ENCODE measurements at places on chromosomes 7 and 10.

GRCh38 chr7:106629516-106629915 lies 31.4 kb downstream of the CCDC71L start:
- DNase-seq: no peak

DNA sequence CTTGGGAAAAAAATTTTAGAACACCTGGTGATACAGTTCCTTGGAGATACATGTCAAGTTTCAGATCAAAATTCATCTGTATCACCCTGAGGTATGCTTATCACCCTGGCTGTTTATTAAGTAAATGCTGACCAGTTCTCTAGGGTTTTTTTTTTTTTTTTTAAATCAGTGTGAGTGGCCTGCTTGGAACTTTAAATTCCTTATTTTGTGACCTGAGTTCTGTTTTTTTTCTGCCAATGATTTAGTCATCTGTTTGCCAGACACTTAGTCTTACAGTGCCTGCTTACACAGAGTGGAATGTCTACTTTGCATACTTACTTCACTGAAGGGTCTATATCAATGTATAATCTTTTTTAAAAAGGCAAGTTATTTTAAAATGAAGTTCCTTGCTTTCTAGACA lies 1.8 kb downstream of the TSPAN13 start:
- DNase-seq: no peak

- no peak for DNase-seq
These were observed 78.1 kb downstream of the CXCL12 start for GRCh38 chr10:44306762-44307161.

DNA sequence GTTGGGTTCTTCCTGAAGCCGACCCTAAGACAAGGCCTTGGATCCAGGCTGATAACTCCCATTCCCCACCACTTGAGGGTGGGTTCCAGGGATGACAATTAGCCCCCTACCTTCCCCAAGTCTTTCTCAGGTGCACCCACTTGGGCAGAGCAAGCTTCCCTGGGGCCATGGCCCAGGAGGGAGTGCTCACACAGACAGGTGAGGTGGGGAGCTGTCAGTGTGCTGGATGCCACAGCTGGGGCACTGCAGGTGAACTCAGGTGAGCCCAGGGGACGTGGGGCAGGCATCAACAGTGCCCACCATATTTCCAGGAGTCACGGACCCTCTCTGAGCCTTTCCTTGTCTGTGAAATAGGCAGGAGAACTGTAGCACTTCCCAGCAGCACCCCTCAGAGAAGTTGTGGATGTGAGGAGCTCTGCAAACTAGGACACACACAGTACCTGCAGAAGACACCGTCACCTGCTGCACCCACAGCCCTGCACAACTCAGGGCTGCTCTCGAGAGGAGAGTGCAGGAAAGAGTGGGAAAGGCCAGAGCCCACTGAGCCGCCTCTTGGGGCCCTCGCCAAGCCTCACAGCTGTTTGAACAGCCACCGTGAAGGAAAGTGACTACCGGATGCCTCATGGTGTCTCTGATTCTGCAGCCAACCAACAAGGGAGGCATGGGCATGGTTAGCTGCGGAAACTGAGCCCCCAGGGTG lies 17.9 kb downstream of the SH3PXD2A start:
- DNase-seq: peak; percentile 54
